ENCODE measurements at places on chromosomes 4 and X. TPM values are rescaled to one million over a fixed set of nuclear protein-coding genes. Genes with fewer than 3 reads are reported as not detected.

DNA sequence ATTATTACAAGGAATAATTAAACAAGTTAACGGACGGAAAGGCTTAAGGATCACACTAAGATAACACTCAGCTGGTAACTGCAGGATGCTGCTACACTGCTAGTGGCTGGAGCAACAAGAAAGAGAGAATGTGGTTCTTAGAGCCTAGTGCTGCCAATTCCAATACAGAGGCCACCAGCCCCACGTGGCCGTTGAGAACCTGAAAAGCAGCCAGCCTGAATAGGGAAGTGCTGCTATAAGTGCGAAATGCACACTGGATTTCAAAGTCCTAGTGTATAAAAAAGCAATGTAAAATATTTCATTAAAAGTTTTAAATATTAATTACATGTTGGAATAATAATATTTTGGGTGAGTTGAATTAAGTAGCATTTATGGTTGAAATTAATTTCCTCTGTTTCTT is 257.3 kb upstream of the TAPT1 start:
- H3K27ac ChIP-seq: no peak overlapping the region
- no peak for DNase-seq

GRCh38 chr4:98728871-98729270 is 70.5 kb upstream of the TSPAN5 start:
- DNase-seq: no peak
- no peak overlapping the region for H3K27ac ChIP-seq
- no peaks in the 10 kb centered on the region for H3K36me3 ChIP-seq
- no peaks in the 10 kb centered on the region for H3K27me3 ChIP-seq
- no peaks in the 10 kb centered on the region for H3K4me1 ChIP-seq

DNA sequence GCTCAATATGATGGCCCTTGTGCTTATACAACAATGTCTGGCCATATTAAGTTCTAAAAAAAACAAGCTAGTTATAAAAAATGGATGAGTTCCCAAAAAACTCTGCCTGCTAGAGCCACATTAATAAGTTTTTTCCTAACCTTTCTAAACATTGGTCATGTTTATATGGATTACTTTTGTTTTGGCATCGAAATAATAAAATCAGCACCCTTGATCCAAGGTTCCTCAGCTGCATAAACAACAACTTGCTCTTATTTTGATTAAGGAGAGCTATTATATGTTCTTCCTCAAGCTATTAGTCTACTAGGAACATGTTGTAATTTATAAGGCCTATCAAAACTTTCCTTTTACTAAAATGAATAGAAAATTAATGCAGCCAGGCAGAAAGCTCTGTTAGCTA is 48.4 kb downstream of the UNC5C start:
- no peak overlapping the region for H3K4me3 ChIP-seq
- DNase-seq: no peak
- H3K4me1 ChIP-seq: no peaks in the 10 kb centered on the region
- H3K36me3 ChIP-seq: no peaks in the 10 kb centered on the region

DNA sequence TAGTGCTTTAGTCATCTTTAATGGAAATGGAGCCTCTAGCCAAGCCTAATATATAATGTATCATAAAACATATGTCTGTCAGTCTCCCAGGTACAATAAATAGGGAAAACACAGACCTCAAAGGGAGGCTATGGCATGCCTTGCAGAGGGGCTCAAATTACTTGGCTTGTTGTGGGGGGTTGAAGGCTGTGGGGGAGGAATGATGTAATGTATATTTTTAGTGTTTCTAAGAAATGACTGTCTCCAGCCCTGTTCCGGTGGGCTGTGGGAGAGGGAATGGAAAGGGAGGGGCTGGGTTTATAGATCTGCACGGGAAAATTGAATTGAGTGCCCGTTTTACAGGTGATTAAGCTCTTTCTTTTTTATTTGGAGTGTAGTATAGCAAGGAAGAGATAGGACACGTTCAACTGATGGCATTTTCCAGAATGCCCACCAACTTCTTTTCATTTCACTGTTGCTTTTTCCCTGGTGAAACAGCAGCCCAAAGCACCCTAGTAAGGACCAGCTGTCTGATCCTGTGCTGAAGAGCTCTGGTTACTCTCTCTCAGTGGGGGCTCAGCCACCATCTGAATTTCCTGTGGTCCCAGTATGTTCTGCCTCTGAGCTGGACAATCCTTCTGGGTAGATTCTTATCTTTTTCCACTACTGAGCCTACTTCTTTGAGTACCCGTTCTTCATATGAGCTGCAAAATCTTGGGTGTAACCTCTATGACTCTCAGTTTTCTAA is 220.7 kb upstream of the CASK start:
- no peaks in the 10 kb centered on the region for H3K27me3 ChIP-seq
- no peaks in the 10 kb centered on the region for H3K4me1 ChIP-seq
- no peaks in the 10 kb centered on the region for H3K36me3 ChIP-seq
- DNase-seq: no peak
- no peak overlapping the region for H3K4me3 ChIP-seq

GRCh38 chr4:94570558-94570957 is 118.8 kb downstream of the PDLIM5 start:
- H3K4me3 ChIP-seq: no peak overlapping the region
- H3K27me3 ChIP-seq: no peaks in the 10 kb centered on the region
- H3K4me1 ChIP-seq: no peaks in the 10 kb centered on the region
- H3K36me3 ChIP-seq: peaks cover 4% of the 10 kb centered on the region
- H3K27ac ChIP-seq: no peak overlapping the region
- DNase-seq: no peak

DNA sequence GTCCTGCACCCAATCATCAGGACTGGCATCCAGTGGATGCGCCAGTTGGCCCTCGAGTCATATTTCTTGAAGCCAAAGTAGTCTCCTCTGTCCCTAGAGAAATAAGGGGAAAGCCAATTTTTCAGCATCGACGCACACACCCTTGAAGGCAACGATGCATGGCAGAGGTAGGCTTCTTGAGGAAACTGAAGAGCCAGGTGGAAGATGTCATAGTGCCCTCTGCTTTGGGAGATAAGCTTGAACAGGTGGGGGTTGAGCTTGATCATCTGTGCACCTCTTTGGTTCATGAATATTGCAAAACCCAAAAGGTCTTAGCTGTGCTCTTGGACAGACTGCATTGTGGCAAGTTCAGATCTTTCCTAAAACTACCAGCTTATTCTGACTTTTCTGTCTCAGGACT is 34.6 kb upstream of the WDR1 start:
- no peaks in the 10 kb centered on the region for H3K27me3 ChIP-seq
- no peak overlapping the region for H3K4me3 ChIP-seq
- no peaks in the 10 kb centered on the region for H3K36me3 ChIP-seq
- no peak for DNase-seq

DNA sequence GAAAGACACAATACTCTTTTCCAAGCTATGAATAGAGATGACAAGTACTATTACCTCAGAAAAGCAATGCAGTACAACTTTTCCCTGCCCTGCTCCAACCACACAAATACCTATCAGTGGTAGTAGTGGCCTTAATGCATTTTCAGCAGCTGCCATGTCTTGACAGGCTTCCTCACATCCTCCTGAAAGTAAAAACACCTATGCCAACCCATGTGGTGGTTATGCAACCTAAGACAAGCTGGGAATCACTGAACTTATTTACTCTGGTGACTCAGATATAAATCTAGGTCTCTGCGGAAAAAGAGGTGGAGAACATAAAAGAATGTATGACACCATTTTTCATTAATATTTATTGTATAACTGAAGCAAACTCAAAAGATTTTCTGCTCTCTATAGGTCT is 14.5 kb downstream of the WDFY3 start:
- H3K27ac ChIP-seq: no peak overlapping the region
- DNase-seq: no peak
- no peak overlapping the region for H3K4me3 ChIP-seq
- peaks cover 12% of the 10 kb centered on the region for H3K4me1 ChIP-seq
- no peaks in the 10 kb centered on the region for H3K36me3 ChIP-seq

- no peaks in the 10 kb centered on the region for H3K36me3 ChIP-seq
- no peaks in the 10 kb centered on the region for H3K27me3 ChIP-seq
- H3K4me1 ChIP-seq: no peaks in the 10 kb centered on the region
- DNase-seq: no peak
Measured at GRCh38 chrX:118779581-118779980, 44.0 kb upstream of the ZCCHC12 start.

- no peaks in the 10 kb centered on the region for H3K36me3 ChIP-seq
- H3K4me3 ChIP-seq: no peak overlapping the region
- peaks cover 7% of the 10 kb centered on the region for H3K4me1 ChIP-seq
- H3K27ac ChIP-seq: no peak overlapping the region
- peaks cover 20% of the 10 kb centered on the region for H3K27me3 ChIP-seq
- no peak for DNase-seq
Measured at GRCh38 chr4:183344523-183345255, 22.5 kb upstream of the CLDN24 start.

DNA sequence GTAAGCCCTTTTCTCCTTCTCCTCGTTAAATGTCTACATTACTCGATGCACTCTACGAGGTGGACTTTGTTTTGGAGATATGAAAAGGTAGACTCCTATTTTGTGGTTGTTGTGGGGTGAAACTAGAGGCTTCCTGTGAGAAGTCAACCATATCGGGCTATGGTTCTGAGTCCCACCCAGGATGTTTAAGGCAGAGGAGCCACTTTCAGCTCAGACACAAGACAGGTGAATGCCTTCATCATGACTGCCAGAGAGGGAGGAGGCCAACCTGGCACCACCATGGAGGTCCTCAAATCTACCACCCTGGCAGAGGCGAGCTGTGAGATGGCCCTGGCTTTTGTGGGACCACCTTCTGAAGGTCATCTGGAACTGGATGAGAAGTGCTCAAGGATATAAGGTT is 154.4 kb upstream of the KLF3 start:
- no peak overlapping the region for H3K4me3 ChIP-seq
- H3K4me1 ChIP-seq: peaks cover under 1% of the 10 kb centered on the region
- no peaks in the 10 kb centered on the region for H3K36me3 ChIP-seq
- no peak for DNase-seq
- H3K27me3 ChIP-seq: no peaks in the 10 kb centered on the region

DNA sequence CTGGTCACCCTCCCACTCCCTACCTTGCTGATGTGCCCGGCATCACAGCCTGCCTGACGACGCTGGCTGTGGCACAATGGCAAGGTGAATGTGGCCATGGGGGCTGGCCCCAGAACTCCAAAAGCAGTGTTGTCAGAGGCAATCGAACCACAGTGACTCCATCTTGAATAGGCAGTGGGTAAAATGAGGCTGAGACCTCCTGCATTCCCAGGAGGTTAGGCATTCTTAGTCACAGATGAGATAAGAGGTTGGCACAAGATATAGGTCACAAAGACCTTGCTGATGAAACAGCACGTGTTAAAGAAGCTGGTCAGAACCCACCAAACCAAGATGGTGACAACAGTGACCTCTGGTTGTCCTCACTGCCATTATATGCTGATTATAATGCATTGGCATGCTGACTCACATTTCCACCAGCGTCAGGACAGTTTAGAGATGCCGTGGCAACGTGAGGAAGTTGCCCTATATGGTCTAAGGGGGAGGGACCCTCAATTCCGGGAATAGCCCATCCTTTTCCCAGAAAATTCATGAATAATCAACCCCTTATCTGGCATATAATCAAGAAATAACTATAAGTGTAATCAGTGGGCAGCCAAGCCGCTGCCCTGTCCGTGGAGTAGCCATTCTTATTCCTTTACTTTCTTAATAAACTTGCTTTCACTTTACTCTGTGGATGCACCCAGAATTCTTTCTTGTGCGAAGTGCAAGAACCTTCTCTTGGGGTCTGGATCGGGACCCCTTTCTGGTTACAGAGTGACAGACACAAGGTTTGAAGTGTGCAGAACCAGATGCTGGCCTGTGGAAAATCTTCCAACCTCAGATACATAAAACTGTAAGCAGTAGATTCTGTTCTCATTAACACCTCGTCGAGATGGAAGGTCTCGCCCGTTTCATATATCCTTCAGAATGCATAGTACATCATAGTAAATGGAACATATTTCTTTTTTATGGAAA is 26.8 kb upstream of the CLDN24 start:
- H3K4me1 ChIP-seq: no peaks in the 10 kb centered on the region
- no peak for DNase-seq
- peaks cover 2% of the 10 kb centered on the region for H3K27me3 ChIP-seq
- H3K36me3 ChIP-seq: no peaks in the 10 kb centered on the region

DNA sequence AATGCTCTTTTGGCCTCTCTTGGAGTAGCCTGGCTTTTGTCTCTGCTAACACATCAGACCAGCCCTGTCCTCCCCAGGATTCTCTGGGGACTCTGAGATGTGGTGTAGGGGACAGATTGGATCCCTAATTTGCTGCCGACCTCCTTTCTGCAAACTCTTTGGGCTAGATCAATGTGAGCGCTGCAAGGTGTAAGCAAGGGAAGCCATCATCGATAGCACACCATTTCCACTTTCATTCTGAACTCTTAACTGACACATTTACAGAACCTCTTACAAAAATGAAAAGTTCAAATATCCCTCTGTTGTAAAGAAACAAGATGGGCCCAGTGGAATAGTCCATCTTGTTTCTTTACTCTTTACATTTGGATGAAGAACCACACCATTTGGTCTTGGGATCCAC is 46.6 kb downstream of the PGRMC2 start:
- no peaks in the 10 kb centered on the region for H3K4me1 ChIP-seq
- no peak overlapping the region for H3K27ac ChIP-seq
- H3K27me3 ChIP-seq: no peaks in the 10 kb centered on the region
- H3K36me3 ChIP-seq: no peaks in the 10 kb centered on the region
- no peak overlapping the region for H3K4me3 ChIP-seq

DNA sequence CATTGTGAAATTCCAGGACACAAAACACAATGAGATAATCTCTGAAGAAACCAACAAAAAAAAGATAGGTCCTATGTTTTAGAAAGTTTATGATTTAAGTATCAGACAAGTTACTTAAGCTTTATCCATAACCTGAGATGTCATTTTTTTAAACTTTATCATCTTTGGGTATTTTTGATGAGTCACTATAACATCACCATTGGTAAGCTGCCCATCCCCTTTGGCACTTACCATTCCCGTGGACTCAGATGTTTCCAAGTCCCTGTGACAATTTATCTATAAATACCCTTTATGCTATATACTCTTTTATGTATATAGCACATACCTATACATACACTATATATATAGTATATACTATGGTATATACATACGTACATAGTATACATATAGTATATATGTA is 198.9 kb upstream of the GEMIN8 start:
- H3K36me3 ChIP-seq: no peaks in the 10 kb centered on the region
- no peak for DNase-seq
- H3K27me3 ChIP-seq: no peaks in the 10 kb centered on the region
- H3K4me1 ChIP-seq: no peaks in the 10 kb centered on the region
- H3K4me3 ChIP-seq: no peak overlapping the region

GRCh38 chrX:123665197-123665596 is 67.7 kb downstream of the THOC2 start:
- no peak for DNase-seq
- no peaks in the 10 kb centered on the region for H3K27me3 ChIP-seq
- H3K36me3 ChIP-seq: no peaks in the 10 kb centered on the region
- H3K4me3 ChIP-seq: no peak overlapping the region
- no peaks in the 10 kb centered on the region for H3K4me1 ChIP-seq
- no peak overlapping the region for H3K27ac ChIP-seq

The BANK1 gene
- 22.4 TPM for total RNA-seq

The C4orf36 gene
- total RNA-seq: 0.32 TPM

The ADAM29 gene
- total RNA-seq: not detected

The USP17L11 gene
- not detected for total RNA-seq

The APLN gene
- total RNA-seq: not detected

The HPGDS gene
- 6.0 TPM for total RNA-seq

The SNX25 gene
- 68.5 TPM for total RNA-seq

The CTAG2 gene
- total RNA-seq: not detected

The LIN54 gene
- 6.4 TPM for total RNA-seq

The CT45A10 gene
- total RNA-seq: not detected
